ENCODE measurements at places on chromosomes 16 and 17.

DNA sequence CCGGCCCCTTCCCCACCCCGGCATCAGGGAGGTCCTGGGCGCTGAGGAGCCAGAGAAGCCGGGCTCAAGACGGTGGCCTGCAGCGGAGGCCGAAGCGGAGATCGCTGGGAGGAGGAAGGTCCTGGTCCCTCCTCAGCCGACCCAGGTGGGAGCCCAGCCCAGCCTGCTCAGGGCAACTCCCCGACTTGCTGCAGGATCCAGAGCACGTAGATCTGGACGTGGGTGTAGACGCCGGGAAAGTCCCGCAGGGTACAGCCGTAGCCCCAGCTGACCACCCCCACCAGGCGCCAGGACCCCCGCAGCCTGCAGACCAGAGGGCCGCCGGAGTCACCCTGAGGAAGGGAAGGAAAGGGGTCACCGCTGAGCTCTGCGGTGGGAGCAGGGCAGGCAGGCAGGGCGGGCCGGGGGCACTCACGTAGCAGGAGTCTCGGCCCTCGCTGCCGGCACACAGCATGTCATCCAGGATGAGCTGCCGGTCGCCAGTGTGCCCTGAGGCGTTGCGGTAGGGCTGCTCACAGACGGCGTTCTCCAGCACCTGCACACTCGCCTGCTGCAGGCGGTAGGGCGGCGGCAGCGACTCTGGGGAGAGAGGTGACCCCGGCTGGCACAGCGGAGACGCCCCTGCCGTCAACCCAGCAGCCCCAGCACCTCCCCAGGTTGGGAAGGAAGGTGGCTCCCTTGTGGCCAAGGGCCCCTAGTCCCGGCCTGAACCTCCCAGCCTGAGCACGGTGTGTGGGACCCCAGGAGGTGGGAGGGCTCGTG, 5.4 kb downstream of the TPSD1 start:
- no peak for DNase-seq

DNA sequence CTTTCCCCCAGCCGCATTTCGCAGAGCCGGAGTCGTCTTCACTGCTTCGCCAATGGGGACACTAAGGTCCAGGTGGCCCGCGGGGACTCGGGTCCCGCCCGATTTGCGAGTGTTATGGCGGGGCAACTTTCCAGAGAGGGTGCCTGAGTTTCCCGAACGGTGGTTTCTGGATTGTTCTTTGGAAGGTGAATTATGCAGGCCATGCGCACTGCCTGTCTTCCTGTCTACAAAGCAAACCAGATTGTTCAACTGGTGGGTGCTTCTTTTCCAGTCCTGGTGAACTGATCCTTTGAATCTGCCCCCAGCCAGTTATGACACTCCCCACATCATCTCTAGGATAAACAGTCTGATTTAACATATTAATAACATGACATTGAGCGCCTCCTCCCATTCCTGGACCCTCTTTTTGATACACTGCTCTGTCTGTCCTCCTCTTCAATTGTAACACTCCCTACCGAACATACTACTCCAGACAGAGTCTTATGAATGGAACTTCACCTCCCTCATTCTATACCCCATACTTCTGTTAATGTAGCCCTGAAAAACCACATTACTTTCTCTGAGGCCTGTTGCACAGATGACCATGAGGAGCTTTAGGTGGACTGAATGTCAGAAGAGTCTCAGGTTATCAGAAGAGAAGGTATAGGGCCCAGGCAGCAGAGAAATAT, 159.0 kb downstream of the RAB11FIP4 start:
- no peak for DNase-seq

GRCh38 chr17:39740357-39741111, 2.8 kb downstream of the GRB7 start:
- no peak for DNase-seq

DNA sequence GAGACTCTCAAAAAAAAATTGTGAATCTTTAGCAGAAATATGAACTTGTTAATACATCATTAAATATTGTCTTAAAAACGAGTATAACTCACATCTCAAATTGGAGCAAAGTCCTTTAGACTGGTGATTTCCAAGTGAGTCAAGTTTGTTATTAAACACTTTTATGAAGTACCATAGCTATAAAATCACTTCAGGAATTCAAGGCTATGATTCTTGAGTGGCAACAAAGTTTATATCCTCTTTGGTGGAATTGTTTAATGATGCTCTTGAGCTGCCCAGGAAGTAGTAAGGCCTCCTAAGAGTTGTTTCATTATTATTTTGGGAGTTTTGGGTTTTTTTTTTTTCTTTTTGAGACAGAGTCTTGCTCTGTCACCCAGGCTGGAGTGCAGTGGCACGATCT, 16.7 kb upstream of the BLMH start:
- DNase-seq: no peak

DNA sequence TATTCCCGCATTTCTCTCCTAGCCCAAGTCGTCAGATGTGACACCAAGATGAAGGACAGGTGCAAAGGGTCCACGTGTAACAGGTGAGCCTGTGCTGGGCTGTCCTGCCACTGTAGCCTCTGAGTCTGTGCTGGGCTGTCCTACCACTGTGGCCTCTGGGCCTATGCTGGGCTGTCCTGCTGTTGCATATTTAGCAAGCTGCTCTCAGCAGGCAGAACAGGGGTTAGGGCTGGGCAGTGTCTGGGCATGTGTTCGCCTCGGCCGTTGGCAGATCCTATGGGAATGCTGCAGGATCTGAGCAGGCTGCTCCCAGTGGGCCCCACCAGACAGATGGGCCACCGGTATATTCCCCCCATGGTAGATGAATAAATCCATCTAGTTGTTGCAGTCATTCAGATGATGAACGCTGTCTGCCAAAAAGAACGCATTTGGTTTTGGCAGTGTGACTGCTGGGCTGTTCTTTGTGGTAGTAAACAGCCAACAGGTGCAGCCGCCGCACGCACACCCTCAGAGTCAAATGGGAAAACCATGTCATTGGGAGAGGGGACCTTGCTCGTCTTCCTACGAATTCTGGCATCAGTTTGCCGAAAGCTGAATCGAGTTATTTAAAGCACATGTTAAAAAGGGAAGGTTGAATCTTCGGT, 49.2 kb downstream of the CRISPLD2 start:
- DNase-seq: no peak

DNA sequence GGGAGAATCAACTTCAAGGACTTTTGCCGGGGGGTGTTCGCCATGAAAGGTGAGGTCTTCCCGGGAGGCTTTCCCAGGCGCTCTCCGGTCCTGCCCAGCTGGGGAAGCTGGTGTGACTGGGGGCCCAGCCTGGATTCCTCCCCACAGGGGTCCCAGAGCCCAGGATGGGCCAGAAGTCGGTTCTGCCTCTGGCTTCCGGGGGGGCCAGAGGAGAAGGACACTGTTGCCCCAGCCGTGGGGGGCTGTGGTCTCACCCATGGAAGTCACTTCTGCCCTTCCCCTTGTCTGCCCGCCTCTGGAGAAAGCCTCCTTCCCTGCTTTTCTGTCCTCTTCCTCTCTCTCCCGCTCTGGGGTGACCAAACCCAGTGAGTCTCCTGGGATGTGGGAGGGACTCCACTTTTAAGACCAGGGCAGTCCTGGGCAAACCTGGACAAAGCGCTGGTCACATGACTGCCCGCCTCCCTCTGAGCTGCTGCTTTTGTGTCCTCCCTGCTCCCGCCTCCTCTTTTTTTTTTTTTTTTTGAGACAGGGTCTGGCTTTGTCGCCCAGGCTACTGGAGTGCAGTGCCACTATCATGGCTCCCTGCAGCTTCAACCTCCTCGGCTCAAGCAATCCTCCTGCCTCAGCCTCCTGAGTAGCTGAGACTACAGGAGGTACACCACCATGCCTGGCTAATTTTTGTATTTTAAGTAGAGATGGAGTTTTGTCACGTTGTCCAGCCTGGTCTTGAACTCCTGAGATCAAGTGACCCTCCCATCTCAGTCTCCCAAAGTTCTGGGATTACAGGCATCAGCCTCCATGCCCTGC, 40.6 kb downstream of the RAB11FIP4 start:
- DNase-seq: no peak

GRCh38 chr16:70777973-70778406, 23.0 kb downstream of the VAC14 start:
- DNase-seq: no peak

- no peak for DNase-seq
Measured at GRCh38 chr16:51407199-51407598, 256.1 kb upstream of the SALL1 start.

DNA sequence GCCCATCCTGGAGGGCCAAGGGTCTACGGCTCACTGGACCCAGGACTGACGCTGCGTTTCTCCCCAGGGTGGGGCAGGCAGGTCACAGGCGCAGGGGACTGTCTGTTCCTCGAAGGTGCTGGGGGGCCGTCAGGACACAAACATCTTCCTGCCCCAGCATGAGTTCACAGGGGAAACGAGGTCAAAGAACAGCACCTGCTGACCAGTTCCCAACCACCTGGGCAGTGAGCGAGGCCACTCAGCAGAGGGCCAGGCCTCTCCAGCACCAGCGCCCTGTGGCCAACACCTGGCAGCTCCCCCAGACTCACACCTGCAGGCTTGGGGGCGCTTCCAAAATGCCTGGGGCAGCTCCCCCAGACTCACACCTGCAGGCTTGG, 29.7 kb downstream of the TIMM22 start:
- DNase-seq: no peak
